ENCODE measurements at places on chromosomes 1 and 21. TPM values are rescaled to one million over a fixed set of nuclear protein-coding genes. Genes with fewer than 3 reads are reported as not detected.

DNA sequence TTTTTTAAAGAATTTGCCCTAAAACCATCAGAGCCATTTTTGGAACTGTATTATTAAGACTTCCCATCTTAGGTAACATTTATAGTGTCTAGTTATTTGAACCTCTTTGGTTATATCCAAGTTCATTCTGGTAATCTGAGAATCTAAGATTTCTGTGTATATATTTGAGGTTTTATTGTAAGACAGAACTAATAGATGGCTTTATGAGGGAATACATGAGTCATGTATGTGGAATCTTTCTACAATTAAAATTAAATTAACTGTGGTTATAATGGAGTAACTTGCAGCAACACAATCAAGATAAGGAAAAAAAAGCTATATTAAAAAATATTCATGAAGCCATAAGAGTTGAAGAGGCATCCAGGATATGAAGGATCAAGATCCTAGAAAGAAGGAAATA is 92.1 kb downstream of the UBE2U start:
- no peak for DNase-seq

GRCh38 chr1:97348599-97349265 is 572.1 kb downstream of the DPYD start:
- no peak for DNase-seq

DNA sequence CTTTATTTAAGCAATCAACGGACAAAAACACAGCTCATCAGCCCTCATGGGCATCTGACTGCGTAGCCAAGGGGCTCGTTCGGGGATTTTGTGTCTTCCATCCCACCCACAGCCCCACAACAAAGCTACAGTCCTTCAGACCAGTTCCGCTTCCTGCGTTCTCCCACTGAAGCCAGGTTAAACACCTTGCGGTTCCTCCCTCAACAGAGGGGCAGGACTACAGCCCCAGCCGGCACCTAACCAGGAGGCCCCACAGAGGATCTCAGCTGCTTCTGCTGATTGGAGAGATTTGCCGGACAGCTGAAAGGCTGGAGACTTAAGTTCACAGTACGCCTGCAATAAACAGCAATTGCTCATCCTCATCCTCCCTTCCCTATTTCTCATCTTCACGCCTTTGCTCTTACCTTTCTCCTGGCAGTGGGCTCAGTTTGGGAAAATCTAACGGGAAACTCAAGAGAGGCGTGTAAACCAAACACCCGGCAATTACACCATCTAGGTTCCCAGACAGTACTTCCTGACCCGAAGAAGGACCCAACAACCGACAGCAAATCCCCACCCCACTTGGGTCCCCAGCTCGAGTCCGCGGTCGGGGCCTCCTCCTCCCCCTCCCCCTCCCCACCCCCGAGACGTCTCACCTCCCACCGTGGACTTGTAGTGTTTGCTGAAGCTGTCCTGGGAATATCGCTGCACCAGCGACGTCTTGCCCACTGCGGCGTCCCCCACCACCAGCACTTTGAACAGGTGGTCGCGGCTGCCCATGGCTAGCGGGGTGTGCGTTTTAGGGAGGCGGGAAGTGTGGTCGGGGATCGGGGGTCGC is 876 bp downstream of the RAB29 start:
- no peak for DNase-seq

- peak; percentile 80 for DNase-seq
Observed at GRCh38 chr1:226134170-226135058, 52.1 kb downstream of the ACBD3 start.

PLOD1 gene
- total RNA-seq = 54.0 TPM

GRCh38 chr1:232969799-232970198 is 19.4 kb downstream of the NTPCR start:
- DNase-seq = no peak

GRCh38 chr1:112710586-112710985 is 3.7 kb upstream of the RHOC start:
- no peak for DNase-seq

GRCh38 chr1:57831624-57832023 is 407.8 kb upstream of the DAB1 start:
- no peak for DNase-seq

DNA sequence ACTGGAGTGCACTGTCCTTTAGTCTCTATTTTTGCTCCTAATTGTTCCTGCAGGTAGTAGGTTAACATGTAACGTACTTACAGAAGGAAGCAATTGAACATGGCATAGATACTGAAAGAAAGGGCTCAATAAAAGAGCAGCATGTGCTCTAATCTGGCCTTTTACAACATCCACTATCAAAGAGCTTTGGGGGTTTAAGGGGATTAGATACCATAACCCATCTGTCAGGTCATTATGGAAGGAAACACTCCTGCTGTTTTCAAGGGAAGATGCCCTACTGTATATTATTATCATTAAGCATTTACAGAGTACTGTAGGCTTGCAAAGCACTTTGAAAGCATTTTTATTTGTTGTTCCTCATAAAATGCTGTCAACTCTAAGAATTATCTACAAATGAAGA is 152.8 kb downstream of the TTLL7 start:
- no peak for DNase-seq

DNA sequence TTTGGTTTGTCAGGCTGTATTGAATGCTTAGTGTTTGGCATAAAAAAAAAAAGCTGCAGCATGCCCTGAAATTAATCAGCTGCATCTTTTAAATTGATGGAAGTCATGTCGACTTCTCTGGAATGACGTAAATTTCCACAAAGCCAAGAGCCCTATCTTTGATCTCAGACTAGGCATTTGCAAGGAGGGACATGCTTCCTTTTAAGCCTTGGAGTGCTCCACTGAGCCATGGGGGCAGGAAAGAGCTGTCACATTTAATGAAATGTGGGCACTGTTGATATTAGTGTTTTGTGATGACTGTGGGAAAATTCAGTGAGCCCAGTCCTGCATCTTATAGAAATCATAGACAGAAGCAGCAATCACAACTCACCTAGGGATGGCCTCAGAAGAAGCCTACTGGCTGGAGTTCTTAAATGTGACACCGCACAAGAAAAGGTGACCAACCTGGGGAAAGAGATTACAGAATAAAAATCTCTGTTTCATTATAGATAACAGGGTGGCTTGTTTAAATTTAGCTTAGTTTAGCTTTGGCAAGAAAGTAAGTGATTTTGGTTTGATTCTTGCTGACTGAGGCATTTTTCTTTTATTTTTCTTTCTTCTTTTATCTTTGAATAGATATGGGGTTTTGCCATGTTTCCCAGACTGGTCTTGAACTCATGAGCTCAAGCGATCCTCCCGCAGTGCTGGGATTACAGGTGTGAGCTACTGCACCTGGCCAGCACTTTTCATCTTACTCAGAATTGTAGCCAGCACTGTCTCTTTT is 188.2 kb downstream of the HHAT start:
- DNase-seq = no peak

- DNase-seq = no peak
Observed at GRCh38 chr1:180542113-180542837, 16.5 kb upstream of the OVAAL start.

DNA sequence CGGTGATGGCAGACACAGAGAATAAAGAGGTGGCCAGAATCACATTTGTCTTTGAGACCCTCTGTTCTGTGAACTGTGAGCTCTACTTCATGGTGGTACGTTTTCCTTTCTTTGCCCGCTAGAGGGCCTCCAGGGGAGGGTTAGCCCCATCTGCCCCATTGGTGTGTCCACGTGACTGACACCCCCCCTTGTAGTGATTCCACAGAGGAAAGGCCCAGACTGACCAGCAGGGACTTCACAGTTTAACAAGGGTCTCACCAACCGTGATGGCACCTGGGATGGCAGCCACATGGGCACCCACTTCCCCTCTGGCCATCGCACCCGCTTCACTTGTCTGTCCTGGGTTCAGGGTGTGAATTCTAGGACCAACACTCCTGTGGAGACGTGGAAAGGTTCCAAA is 22.3 kb upstream of the SARS1 start:
- no peak for DNase-seq

- DNase-seq = no peak
Observed at GRCh38 chr1:27469334-27469733, 20.6 kb downstream of the WASF2 start.

DNA sequence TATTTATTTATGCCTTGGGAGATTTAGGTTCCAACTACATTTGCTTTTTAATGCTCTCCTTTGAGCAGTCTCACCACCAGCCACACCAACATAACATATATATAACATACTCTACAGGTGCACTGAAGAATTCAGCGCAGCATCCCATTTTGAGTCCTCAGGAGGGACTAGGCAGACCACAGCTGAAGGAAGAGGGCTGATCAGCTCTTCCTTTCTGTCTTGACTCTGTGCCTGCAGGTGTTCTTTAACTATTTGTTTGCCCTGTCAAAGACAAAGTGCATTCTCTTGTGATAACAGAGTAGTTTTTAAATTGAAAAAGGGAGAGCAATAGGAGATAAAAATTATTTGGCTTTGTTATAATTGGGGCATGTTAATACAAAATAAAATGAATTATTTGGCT is 17.0 kb downstream of the HIPK1 start:
- DNase-seq = no peak

GRCh38 chr1:54408147-54409066 is 2.2 kb upstream of the SSBP3 start:
- DNase-seq = peak; percentile 46

DNA sequence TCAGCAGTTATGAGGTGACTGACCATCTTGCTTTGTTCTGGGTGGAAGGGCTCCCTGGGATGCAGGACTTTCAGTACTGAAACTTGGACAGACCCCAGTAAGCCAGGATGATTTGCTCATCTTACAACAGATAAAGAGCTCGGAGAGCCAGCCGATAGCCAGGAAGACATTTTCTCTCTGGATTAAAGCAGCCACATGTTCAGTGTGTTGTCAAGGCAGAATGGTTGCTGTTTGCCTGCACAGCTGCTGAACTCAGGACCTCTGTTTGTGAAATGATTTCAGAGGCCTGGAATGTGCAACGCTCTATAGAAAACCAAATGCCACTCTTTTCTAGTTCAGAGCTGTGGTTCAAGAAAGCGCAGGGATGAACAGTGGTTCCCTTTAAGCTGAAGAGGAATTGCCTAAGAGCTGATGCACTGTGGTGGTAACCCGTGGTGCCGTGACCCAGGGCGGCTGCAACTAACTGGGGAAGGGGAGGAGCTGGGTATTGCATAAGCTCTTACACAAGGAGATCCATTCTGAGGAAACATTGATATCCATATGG is 40.7 kb downstream of the CASQ2 start:
- peak; percentile 95 for DNase-seq

GRCh38 chr1:150553392-150554085 is 4.3 kb downstream of the ADAMTSL4 start:
- DNase-seq = no peak

DNA sequence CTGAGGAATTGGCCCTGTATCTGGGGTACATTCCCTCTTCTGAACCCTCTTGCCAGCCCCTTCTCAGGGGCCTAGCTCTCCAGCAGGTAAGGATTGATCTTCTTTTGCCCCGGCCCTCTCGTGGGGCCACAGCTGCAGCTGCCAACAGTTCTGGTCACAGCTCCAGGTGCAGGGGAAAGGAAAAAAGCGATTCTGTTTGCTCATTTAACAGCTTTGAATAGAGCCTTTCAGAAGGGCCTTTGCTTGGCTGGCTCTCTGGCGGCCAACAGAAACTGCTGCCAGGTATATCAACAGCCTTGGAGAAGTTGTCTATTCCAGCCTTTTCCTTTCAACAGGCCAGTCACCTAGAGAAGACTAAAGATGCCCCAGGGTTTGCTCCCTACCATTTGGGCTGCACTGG is 16.1 kb upstream of the FMOD start:
- DNase-seq = no peak

DNA sequence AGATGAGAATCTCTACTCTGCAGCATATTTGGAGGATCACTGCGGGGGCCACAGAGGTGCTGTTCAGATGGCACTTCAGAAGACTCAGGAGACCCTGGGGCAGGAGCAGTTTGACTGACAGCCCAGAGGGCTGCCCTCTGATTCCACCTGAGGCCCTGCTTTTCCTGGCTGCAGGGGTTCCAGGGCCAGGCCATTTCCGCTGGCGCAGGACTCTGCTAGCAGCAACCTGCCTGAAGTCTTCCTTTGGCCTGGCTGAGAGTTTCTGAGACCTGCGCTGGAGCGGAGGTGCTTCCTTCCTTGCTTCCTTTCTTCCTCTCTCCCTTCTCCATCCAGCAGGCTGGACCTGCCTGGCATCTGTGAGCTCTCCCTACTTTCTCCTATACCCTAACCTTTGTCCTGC is 11.8 kb downstream of the PCSK9 start:
- DNase-seq = no peak

- no peak for DNase-seq
Observed at GRCh38 chr1:23475134-23475628, 8.8 kb downstream of the ASAP3 start.

DNA sequence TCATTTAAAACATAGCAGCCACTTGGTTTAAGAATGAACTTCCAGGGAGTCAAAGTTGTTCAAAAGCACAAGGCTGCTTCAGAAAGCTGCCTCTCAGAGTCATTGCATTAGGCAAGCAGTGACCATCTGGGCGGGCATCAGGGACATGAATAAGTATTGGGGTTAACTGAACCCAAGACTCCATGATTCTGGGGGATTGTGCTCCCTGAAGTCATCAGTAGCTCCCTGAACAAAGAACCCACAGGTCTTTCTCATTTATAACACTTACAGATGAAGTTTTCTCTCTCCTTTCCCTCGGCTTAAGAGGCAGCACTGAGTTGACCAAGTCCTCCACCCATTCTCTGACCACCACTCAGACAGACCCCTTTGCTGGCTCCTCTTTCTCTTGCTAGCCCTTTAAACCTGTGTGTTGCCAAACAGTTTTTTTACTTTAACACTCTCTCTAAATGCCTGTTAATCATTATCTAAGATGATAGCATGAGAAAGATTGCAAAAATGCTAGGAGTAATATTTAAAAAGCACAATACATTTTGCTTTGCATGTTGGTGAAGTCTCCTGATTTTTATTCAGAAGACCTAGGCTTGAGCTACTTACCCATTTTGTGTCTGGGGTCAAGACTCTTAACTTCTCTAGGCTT is 77.0 kb upstream of the ARHGAP29 start:
- DNase-seq = no peak

DNA sequence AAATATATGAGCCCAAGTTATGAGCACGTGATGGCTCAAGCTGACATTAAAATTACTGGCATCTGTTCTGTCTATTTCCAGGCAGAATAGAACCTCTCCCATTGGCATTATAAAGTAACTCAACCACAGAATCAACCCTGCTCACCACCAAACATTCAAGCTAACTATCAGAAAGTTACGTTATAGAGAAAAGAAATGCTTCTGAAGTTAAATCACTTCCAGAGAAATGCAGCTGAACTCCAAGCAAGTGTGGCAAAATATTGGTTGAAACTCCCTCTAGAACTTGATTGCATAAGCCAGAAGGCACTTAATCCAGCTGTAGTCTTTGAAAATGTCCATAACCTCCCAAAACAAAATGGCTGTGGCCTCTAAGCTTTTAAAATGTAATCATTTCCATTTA is 36.2 kb upstream of the UBE2U start:
- DNase-seq = no peak

DNA sequence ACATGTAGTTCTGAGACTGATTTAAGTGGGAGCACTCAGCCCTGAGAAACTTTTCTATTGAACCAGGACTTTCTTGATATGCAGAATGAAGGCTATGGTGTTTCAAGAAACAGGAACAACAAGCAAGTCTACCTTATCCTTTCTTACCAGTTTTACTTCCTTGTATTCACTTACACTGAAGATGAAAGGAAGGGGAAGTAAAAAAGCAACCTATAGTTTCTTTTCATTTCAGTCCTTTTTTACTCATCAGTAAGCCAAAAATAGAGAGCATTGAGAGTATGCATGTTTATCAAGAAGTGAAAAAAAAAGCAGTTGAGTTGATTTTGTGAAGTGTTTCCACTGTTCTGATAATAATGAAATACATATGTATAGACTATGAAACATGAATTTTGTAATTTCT is 1010.3 kb downstream of the AMY1C start:
- DNase-seq = no peak
